ENCODE measurements at places on chromosomes 11 and 22.

GRCh38 chr11:65637794-65638419 is at the start of gene SIPA1:
SIPA1 (plus strand) TSS chr11:65638101; CDS start chr11:65640922, 2,821 bp downstream.
- DNase-seq, result peak; percentile 68

DNA sequence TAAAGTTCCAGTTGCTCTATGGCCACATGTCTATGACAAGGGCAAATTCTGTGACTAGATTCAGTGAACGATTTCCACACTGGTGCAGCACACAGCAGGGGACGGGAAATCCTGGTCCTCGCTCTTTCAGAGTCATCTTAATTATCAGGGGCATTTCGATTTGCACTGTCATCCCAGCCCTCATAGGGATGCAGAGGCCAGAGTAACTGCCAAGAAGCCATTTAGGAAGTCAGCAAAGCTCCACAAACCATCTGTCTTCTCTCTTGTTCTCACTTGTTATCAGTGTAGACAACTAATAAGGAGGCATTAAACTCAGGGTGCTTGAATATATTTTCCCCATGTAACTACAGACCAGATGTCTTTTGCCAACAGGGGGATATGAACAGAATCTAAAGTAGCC is 151.7 kb downstream of the STK33 start:
- DNase-seq, result no peak

DNA sequence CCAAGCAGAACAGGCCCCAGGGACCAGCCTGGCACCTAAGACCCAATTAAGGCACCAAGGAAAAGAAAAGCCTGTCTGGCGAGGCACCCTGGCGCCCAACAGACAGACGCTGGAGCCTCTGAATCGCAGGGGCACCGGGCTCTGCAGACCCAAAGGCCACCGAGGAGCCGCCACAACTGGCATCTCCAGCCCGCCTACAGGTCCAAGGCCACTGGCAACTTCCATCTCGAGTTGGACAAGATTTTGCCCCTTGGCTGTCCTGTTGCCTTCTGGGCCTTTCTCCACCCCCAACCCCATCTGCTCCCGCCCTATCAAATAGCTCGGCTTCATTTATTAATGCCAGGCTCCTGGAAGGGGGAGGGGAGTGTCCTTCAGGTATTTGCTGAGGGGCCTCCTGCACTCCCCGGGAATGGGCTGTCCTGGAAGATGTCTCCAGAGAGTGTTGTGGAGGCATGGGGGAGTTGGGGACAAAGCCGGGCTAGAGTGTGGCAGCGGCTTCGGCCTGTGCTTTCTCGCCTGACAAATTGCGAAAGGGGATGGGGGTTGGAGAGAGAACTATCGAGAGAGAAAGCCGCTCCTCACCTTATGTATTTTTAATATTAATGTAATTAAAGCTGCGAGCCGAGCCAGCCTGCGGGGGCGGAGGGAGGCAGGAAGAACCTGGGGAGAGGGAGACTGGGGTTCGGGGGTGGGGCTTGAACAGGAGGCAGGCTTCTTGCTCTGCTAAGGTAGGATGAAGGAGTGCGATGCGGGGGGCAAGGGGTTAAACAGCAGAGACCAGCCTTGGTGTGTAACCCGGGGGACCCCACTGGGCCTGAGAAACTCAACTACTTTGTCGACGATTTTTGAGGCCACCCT is 2.0 kb downstream of the DSCAML1 start:
- DNase-seq, result no peak

- DNase-seq, result no peak
Observed at GRCh38 chr11:48093795-48094642, 113.7 kb downstream of the PTPRJ start.

DNA sequence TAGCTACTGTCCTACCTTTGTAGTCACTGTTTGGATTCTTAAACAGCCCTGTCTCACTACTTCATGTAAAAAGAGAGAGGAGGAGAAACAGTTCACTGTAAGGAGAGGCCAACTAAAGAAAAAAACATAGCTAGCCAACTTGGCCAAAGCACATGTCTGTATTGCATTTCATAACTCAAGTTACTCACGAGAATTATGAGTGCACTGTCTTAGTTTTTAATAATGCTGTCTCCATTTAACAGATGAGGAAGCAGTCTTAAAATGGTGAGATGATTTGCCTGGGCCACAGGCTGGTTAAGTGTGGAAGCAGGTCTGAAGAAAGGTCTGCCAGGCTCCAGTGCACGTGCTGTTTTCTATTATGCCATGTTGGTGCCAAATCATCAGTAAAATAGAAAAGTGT is 104.5 kb downstream of the UVRAG start:
- no peak for DNase-seq

GRCh38 chr22:39432361-39432811 is 24.4 kb upstream of the MGAT3 start:
- DNase-seq, result no peak

DNA sequence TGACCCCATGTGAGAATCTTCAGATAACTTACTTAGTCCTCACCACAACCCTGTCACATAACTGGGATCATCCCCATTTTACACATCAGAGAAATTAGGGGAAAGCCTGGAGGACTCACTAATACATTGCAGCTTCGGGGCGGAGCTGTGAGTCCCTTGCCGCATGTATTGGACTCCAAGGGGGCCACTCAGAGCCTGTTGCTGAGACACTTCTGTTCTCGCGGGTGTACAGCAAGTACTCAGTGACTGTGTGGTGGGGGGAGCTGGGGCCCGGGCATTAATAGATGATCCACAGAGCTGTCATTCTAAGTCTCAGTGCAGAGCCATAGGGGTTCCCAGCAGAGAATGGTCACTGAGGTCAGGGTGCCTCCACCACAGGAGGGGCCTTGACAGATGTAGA is 13.5 kb downstream of the OAF start:
- DNase-seq, result no peak

GRCh38 chr11:94583213-94583865 is 16.2 kb downstream of the PIWIL4 start:
- no peak for DNase-seq

DNA sequence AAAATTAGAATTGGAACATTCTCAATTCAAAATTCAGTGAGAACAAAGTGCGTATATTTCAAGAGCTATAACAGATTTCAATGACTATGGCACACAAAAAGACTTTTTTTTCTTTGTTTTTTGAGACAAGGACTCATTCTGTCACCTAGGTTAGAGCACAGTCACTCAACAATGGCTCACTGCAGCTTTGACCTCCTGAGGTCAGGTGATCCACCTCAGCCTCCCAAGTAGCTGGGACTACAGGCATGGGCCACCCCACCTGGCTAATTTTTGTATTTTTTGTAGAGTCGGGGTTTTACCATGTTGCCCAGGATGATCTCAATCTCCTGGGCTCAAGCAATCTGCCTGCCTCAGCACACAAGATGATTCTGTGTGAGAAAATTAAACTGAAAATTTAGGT is 51.5 kb downstream of the PIK3C2A start:
- no peak for DNase-seq

DNA sequence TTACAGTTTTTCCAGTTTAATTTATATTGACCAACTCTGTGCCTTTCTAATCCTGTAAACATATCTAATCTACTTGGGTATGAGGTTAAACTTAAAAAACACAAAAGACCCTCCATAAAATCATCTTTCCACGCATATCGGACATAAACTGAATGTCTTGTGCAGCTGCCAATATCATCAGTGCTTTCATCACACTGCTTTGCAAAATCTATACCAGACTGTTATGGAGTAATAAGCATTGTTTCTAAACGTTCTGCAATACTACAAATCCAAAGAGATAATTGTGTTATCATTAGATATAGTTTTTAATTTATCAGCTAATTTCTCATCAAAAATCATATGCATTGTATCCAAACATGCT is 36.1 kb upstream of the AMPD3 start:
- DNase-seq, result no peak

- DNase-seq, result no peak
Observed at GRCh38 chr22:19917389-19918138, 24.0 kb upstream of the COMT start.

- no peak for DNase-seq
Observed at GRCh38 chr11:76086743-76087635, 119.3 kb downstream of the WNT11 start.

GRCh38 chr11:66723693-66724092 is 5.3 kb downstream of the SPTBN2 start:
- DNase-seq, result no peak

DNA sequence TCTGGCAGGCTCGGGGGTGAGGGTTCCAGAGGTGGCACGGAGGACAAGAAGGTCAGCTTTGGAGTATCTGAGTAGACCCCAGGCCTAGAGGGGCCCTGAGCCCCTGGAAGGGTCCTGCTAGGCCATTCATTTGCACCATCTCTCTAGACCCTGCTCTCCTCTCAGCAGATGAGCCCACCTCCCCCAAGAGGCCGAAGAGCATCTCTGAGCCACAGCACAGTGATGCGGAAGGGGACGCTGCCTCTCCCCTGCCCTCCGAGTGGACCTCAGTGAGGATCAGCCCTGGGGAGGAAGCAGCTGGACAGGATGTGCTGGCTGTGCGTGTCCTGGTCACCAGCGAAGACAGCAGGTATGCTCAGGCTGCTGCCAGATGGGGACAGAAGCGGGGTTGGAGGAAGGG is 101.6 kb upstream of the PARVA start:
- no peak for DNase-seq

- no peak for DNase-seq
Observed at GRCh38 chr22:45923835-45924234, 53.1 kb downstream of the WNT7B start.

DNA sequence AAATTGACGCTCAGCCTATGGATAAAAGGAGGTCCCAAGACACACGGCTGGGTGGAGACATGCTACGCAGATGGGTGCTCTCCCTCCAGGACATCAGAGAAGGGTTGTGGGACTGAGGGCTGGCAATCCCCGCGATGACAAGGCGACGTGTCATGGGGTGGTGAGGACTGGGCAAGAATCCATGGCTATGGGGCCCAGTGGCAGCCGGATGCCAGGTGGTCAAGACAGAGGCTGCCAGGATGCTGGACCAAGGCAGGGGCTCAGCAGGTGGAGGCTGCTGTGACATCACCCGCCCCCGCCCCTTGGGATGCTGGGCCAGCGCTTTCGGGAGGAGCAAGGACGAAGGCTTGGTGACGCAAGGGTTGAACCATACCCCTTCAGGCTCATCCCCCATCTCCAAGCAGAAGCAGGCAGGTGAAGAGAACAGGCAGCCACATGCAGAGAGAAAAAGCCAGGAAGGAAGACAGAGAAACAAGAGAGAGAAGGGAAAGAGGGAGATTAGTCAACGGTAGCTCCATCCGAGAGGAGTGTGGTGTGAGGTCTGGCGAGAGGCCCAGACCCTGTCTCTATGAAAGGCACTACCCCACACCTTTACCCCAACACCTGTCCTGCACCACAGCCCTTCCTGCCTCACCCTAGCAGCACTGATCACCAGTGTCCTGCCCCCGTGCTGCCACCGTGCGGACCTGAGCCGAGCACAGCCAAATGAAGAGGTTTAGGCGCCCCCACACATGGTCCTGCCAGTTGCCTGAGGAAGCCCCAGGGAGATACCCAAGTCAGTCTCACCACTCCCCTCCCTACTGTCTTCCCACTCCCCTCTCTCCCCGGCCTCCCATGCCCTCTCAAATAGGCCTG is 24.1 kb upstream of the RASL10A start:
- no peak for DNase-seq

DNA sequence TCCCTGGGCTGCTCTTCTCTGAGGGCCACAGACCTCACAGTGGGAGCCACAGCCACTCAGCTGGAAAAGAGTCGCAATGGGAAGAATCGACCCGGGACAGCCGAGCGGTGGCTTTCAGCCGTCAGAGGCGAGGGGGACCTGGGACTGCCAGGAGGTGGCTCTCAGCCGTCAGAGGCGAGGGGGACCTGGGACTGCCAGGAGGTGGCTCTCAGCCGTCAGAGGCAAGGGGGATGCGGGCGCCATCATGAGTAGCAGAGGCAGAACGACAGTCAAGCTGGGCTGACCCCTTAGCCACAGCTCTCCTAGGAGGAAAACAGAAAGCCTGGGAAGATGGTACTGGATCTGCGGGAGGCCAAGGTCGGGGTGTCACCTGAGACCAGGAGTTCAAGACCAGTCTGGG is 14.9 kb upstream of the MUC2 start:
- no peak for DNase-seq

- peak; percentile 99 for DNase-seq
Observed at GRCh38 chr11:694563-695287, at the start of gene DEAF1. DEAF1 (minus strand) TSS chr11:695222; CDS start chr11:695047, 175 bp downstream.

- no peak for DNase-seq
Observed at GRCh38 chr11:71483692-71484091, 30.7 kb downstream of the NADSYN1 start.

DNA sequence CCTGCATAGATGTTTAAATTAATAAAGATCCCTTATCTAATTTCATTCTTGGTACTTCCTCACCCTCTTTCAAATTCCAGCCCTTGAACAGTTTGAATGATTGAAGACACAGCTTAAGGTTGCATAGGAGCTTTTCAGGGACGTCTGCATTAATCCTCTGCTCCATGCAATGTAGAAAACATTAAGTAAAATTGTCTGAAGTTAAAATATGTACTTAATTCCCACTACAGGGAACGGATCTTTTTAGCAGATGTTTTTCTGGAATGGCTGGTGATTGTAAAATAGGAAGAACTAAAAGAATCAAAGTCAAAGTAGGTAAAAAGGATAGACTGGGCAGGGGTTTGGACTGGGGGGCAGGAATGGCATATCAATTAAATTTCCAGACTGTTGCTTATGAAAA is 58.9 kb downstream of the ABTB2 start:
- DNase-seq, result no peak

DNA sequence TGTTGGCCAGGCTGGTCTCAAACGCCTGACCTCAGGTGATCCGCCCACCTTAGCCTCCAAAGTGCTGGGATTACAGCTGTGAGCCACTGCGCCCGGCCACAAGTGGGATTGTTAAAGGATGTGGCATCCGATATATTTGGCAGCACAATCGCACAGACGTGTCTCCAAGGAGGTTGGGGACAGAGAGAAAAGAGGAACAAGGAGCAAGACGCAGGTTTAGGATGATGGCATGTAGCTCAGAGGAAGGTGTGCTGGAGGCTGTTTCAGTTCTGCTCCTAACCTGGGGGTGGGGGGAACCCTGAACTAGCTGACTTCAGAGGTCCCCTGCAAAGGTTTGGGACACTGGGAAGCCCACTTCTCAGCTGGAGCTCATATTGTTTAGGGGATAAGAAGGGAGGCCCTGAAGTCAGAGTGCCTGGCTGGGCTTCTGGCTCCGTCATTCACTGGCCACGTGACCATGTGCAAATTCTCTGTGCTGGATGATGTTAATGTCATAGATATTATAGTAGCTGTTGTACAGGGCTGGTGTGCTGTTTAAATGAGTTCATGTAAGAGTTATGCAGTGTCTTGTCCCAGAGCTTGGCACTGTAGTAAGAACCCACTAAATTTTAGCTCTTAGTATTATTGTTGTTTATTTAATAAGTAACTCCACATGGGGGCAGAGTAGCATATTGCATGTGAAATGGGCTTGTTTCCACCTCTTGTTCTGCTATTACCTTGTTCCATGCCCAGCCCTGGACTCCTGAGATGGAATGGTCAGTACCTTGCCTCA is 129.7 kb downstream of the ST3GAL4 start:
- DNase-seq, result no peak

Measured in activated T-helper 2 cell treated with anti-CD3 and anti-CD28 coated beads, Interferon-gamma antibody, Interleukin-2, Interleukin-4, amounts not matched to agents 10 μg/mL and 5 μg/mL and 100 μg/mL, durations not matched to agents 14 hours and 24 hours and 36 hours (primary cell).